ENCODE measurements at places on chromosomes 4 and X. TPM values are rescaled to one million over a fixed set of nuclear protein-coding genes. Genes with fewer than 3 reads are reported as not detected.

Gene NDUFB11
- 156 TPM for total RNA-seq

Gene NPY5R
- 9.7 TPM for total RNA-seq

Gene H2AZ1
- 130 TPM for total RNA-seq

Gene SHOX
- not detected for total RNA-seq

Gene CTPS2
- total RNA-seq: 51.0 TPM

Gene MGAT4D
- not detected for total RNA-seq

Gene TLR3
- 0.21 TPM for total RNA-seq

Gene HS3ST1
- 0.35 TPM for total RNA-seq

Gene ZNF827
- 32.3 TPM for total RNA-seq

Gene CENPVL1
- total RNA-seq: 1.4 TPM

- no peaks in the 10 kb centered on the region for H3K4me1 ChIP-seq
- peak; percentile 1 for DNase-seq
- no peaks in the 10 kb centered on the region for H3K36me3 ChIP-seq
- H3K27ac ChIP-seq: peak overlapping the region; percentile 11
- H3K27me3 ChIP-seq: no peaks in the 10 kb centered on the region
These were observed 660 bp downstream of the GEMIN8 start for GRCh38 chrX:14029039-14029424.

DNA sequence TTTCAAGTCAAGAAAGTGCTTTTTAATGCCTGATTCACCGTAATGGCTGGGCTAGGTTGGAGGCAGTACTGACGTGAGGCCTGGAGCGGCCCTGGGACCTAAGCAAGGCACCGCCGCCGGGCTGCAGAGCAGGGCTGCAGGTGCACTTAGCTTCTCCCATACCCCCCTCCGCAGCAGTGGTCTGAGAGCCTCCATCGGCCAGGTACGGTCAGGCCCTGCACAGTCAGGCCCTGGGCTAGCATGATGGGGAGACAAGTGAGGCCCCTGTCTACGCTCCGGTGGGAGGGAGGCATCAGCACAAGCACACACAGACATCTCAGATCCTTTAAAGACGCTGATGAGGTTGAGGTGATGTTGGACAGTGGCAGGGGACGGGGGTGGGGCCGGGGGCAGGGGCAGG, 4.7 kb downstream of the MAEA start:
- peaks cover 9% of the 10 kb centered on the region for H3K4me1 ChIP-seq
- H3K4me3 ChIP-seq: no peak overlapping the region
- no peaks in the 10 kb centered on the region for H3K27me3 ChIP-seq
- no peaks in the 10 kb centered on the region for H3K36me3 ChIP-seq

GRCh38 chr4:71772592-71772991, 11.3 kb downstream of the GC start:
- no peak overlapping the region for H3K4me3 ChIP-seq
- no peaks in the 10 kb centered on the region for H3K36me3 ChIP-seq
- H3K4me1 ChIP-seq: peaks cover 55% of the 10 kb centered on the region
- DNase-seq: peak; percentile 28
- H3K27me3 ChIP-seq: no peaks in the 10 kb centered on the region

GRCh38 chr4:61336916-61337315, 136.8 kb downstream of the ADGRL3 start:
- H3K4me3 ChIP-seq: no peak overlapping the region
- H3K4me1 ChIP-seq: no peaks in the 10 kb centered on the region
- H3K27ac ChIP-seq: no peak overlapping the region
- no peaks in the 10 kb centered on the region for H3K36me3 ChIP-seq
- no peak for DNase-seq

DNA sequence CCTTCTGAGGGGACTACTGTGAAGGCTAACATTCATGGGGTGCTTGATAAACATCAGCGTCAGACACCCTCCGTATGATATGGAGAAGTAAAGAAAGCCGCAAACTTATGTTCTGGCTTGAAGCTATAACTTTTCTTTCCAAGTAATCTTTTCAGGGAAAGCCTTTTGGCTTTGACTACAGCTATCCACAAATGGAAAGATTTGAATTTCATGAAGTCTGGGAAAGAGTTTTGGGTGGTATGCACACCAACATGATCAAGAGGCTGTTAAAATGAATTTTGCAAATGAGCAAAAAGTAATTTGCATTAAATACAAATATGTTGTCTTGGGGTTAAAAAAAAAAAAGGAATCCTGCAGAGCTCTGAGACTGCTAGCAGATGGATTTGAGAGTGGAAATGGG, 114.8 kb upstream of the LIMCH1 start:
- peaks cover 7% of the 10 kb centered on the region for H3K27me3 ChIP-seq
- no peak for DNase-seq
- no peak overlapping the region for H3K4me3 ChIP-seq
- H3K4me1 ChIP-seq: no peaks in the 10 kb centered on the region
- H3K27ac ChIP-seq: no peak overlapping the region

DNA sequence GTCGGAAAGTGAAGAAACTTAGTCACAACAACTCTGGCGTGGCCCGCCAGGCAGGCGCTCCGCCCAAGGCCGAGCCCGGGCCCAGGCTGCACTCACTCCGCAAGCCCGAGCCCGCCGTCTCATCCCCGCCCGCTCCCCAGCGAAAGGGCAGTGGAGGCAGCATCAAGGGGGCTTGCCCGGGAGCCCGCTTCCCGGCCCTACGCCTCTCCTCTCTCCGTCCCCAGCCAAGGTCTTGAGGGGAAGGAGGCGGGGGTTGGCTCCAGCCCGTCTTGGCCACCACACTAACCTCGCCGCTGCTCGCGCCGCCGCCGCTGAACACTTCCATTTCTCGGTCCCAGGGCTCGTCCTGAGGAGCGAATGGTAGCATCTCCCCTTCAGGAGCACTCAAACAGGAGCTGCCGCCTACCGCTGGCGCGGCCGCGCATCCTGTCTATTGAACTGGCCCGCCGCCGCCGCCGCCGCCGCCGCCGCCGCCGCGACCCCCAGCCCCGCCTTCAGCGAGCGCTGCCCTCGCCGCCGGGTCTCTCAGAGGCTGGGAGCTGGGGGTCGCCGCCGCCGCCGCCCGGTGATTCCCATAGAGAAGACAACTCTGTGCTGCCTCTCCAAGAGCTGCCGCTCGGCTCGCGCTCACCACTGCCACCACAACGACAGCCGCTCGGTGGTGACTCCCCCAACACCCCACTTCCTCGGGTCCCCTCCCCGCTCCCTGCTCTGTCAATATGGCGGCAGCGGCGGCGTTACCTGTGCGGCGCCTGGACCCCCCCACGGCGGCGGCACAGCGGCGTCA, at the start of gene RPS6KA6:
TSS of gene RPS6KA6 (minus strand) at position 667 of the 787 bp plus-strand sequence. CDS start at position 367, 300 bp downstream.
- no peak within 1 kb of the TSS for H3K27ac ChIP-seq
- peak within 1 kb of the TSS; percentile 89 for H3K4me3 ChIP-seq
- no peaks in the 10 kb centered on the region for H3K36me3 ChIP-seq
- H3K4me1 ChIP-seq: peaks cover under 1% of the 10 kb centered on the region
- no peak for DNase-seq
- H3K27me3 ChIP-seq: no peaks in the 10 kb centered on the region

DNA sequence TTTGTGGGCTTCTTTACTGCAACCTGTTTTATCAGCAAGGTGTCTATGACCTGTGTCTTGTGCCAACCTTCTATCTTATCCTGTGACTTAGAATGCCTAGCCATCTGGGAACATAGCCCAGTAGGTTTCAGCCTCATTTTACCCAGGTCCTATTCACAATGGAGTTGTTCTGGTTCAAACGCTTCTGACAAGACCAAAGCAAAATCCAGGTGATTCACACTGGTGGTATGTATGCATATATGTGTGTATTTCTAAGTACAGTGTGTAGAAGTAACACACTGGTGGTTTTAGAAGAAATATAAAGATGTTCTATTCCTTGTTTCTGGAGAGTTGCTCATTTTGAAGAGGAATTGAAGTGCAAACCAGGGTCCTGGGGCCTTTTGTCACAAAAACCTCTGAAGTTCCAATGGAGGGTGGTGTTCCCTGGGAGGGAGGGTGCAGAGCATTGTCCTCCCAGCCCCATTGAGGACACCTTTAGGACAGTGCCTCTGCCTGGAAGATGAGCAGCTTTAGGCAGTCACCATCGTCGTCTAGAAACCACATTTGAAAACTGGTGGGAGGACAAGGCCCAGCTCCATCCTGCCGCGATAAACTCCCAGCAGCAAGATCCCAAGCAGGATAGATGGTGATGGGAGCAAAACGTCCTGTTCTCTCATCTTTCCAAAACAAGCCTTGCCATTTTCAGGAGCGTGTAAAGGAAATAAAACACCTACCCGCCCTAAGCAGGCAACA, 191.4 kb downstream of the TSPAN5 start:
- H3K27me3 ChIP-seq: no peaks in the 10 kb centered on the region
- no peaks in the 10 kb centered on the region for H3K36me3 ChIP-seq
- H3K4me1 ChIP-seq: no peaks in the 10 kb centered on the region
- H3K27ac ChIP-seq: no peak overlapping the region

DNA sequence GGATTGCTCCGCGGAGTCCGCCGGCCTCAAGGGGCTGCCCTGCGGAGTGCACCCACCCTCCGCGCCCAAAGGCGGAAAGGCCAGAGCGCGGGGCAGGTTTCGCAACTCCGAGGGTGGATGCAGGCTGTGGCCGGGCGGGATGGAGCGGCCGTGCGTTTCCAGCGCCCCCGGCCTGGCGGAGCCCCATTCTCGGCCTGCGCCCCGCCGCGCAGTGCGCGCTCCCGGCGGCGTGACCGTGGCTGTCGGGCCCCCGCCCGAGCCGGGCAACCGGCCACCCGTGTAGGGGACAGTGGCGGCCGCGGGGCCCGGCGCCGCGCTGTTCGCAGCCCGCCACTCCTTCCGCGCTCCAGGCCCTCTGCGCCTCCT, 331 bp downstream of the SETD7 start:
- DNase-seq: no peak
- no peaks in the 10 kb centered on the region for H3K36me3 ChIP-seq
- H3K27ac ChIP-seq: peak overlapping the region; percentile 70
- peak overlapping the region; percentile 71 for H3K4me3 ChIP-seq
- H3K27me3 ChIP-seq: peaks cover 14% of the 10 kb centered on the region

GRCh38 chr4:26049447-26049846, 135.4 kb downstream of the SMIM20 start:
- no peak for DNase-seq
- no peaks in the 10 kb centered on the region for H3K4me1 ChIP-seq
- no peak overlapping the region for H3K27ac ChIP-seq
- no peak overlapping the region for H3K4me3 ChIP-seq
- H3K36me3 ChIP-seq: no peaks in the 10 kb centered on the region

DNA sequence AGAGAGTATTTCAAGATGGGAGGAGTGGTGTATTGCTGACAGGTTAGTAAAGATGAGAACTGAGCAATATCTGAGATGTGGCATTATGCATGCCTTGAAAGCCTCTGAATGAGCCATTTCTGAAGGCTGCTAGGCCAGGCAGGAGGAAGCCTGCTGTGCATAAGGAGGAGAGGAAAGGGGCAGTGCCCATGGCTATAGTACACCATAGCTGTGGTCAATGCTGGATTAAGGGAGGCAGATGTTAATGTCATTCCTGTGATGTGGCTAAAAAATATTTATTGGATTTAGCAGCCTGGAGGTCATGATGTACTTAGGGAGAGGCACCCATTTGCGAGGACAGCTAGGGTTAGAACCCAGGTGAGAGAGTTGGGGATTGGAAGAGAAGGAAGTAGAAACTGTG, 130.0 kb upstream of the LNX1 start:
- H3K4me3 ChIP-seq: no peak overlapping the region
- DNase-seq: no peak
- H3K27ac ChIP-seq: no peak overlapping the region
- no peaks in the 10 kb centered on the region for H3K36me3 ChIP-seq
- H3K4me1 ChIP-seq: no peaks in the 10 kb centered on the region

- H3K27me3 ChIP-seq: peaks cover 36% of the 10 kb centered on the region
- H3K4me1 ChIP-seq: no peaks in the 10 kb centered on the region
- H3K36me3 ChIP-seq: no peaks in the 10 kb centered on the region
- H3K27ac ChIP-seq: no peak within 1 kb of the TSS
- DNase-seq: peak; percentile 32
These were observed at the start of gene CXCL6 for GRCh38 chr4:73836373-73837279. TSS of gene CXCL6 (plus strand) at chr4:73836678. CDS start at chr4:73836751, 73 bp downstream.

- H3K36me3 ChIP-seq: peaks cover 2% of the 10 kb centered on the region
- no peak overlapping the region for H3K4me3 ChIP-seq
- peaks cover 17% of the 10 kb centered on the region for H3K4me1 ChIP-seq
These were observed 134.2 kb upstream of the SH3RF1 start for GRCh38 chr4:169404960-169405359.

DNA sequence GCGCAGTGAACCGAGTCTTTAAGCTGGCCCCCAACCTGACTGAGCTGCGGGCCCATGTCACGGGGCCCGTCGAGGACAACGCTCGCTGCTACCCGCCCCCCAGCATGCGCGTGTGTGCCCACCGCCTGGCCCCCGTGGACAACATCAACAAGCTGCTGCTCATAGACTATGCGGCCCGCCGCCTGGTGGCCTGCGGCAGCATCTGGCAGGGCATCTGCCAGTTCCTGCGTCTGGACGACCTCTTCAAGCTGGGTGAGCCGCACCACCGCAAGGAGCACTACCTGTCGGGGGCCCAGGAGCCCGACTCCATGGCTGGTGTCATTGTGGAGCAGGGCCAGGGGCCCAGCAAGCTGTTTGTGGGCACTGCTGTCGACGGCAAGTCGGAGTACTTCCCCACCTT, 2.2 kb downstream of the PLXNA3 start:
- H3K4me1 ChIP-seq: no peaks in the 10 kb centered on the region
- H3K27ac ChIP-seq: no peak overlapping the region
- H3K27me3 ChIP-seq: no peaks in the 10 kb centered on the region
- H3K36me3 ChIP-seq: no peaks in the 10 kb centered on the region

- DNase-seq: no peak
- H3K27me3 ChIP-seq: no peaks in the 10 kb centered on the region
- H3K36me3 ChIP-seq: no peaks in the 10 kb centered on the region
- H3K4me1 ChIP-seq: no peaks in the 10 kb centered on the region
- no peak overlapping the region for H3K27ac ChIP-seq
- H3K4me3 ChIP-seq: no peak overlapping the region
These were observed 59.4 kb upstream of the H2AZ1 start for GRCh38 chr4:100009490-100009889.

DNA sequence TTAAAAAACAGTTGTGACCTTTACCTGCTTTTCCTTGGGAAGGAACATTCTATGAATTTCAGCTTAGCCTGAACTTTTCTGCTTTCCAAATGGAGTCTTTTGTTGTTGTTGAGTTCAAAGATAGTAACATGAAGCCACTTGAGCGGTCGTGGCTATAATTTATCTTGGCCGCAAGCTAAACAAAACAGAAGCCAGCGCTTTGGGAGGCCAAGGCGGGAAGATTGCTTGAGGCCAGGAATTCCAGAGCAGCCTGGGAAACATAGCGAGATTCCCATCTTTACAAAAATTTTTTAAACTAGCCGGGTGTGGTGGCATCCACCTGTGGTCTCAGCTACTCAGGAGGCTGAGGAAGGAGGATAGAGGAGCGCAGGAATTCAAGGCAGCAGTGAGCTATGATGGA, 29.9 kb downstream of the TKTL1 start:
- no peaks in the 10 kb centered on the region for H3K36me3 ChIP-seq
- H3K4me1 ChIP-seq: no peaks in the 10 kb centered on the region
- H3K27ac ChIP-seq: no peak overlapping the region
- H3K27me3 ChIP-seq: no peaks in the 10 kb centered on the region
- peak; percentile 54 for DNase-seq

DNA sequence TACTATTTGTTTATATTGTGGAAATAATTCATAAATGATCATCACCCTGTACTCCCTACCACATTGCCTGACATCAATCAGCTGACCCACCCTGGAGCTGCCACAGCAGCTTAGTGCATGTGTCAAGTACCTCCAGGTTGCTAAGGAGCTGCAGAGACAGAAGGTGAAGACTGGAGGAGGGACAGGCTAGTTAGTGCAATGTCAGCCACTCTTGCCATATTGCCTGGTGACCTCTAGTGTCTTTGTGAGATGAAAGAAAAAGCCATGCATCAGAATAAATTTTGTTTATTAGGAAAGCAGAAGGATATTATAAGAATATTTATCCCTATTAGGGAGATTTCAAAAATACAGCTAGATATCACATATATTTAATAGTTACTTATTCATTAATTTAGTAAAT, 243.9 kb upstream of the FAT4 start:
- peak; percentile 70 for DNase-seq
- no peak overlapping the region for H3K27ac ChIP-seq
- peaks cover 10% of the 10 kb centered on the region for H3K4me1 ChIP-seq
- H3K27me3 ChIP-seq: no peaks in the 10 kb centered on the region

- no peak for DNase-seq
- no peak overlapping the region for H3K4me3 ChIP-seq
- H3K36me3 ChIP-seq: no peaks in the 10 kb centered on the region
These were observed 252.5 kb downstream of the GRIA3 start for GRCh38 chrX:123436512-123437136.
